ENCODE measurements at places on chromosomes 6 and 20.

- DNase-seq: no peak
Measured at GRCh38 chr20:38418509-38419204, 16.5 kb downstream of the SNHG17 start.

GRCh38 chr6:53440336-53440945 is 91.7 kb upstream of the ELOVL5 start:
- no peak for DNase-seq

GRCh38 chr6:3918469-3918868 is 69.3 kb downstream of the FAM50B start:
- DNase-seq: no peak

DNA sequence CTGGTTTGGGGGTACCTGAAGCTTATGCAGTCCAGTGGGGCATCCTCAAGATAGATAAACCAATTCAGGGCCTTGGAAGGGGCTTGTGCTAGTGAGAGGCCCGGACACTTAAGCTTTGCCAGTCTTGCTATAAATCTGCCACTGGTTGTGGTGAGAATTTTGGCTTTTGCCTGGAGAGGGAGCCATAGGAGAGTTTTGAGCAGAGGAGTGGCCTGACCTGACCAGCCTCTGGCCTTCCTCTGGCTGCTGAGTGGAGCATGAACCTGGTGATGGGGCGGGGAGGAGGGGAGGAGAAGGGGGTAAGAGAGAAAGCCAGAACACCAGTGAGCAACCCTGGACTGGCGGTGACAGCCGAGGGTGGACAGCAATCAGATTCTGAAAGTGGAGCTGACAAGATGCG is 7.1 kb downstream of the TMEM74B start:
- DNase-seq: no peak

- no peak for DNase-seq
Measured at GRCh38 chr6:88683734-88684133, 279.7 kb downstream of the RNGTT start.

DNA sequence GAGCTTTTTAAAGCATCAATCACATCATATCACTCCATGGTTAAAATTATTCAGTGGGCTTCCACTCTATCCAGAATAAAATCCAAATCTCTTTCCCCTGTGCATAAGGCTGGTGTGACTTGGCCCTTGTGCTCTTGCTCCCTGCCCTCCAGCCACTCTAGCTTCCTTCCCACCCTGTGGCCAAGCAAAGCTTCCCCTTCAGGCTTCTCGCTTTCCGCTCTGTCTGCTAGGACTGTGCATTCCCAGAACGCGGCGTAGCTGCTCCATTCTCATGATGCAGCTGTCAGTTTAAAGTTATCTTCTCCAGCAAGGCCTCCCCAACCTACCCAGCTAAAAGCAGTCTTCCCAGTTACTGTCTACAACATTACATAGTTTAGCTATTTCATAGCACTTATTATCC is 19.4 kb upstream of the KCNK16 start:
- DNase-seq: no peak

DNA sequence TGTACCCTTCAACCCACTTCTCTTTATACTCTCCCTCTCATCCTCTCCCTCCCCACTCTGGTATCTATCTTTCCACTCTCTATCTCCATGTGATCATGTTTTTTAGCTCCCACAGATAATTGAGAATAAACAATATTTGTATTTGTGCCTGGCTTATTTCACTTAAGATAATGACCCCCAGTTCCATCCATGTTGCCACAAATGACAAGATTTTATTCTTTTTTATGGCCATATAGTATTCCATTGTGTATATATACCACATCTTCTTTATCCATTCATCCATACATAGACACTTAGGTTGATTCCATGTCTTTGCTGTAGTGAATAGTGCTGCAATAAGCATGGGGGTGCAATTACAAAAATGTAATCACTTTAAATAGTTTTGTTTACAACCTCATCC is 62.3 kb downstream of the LY86 start:
- no peak for DNase-seq

DNA sequence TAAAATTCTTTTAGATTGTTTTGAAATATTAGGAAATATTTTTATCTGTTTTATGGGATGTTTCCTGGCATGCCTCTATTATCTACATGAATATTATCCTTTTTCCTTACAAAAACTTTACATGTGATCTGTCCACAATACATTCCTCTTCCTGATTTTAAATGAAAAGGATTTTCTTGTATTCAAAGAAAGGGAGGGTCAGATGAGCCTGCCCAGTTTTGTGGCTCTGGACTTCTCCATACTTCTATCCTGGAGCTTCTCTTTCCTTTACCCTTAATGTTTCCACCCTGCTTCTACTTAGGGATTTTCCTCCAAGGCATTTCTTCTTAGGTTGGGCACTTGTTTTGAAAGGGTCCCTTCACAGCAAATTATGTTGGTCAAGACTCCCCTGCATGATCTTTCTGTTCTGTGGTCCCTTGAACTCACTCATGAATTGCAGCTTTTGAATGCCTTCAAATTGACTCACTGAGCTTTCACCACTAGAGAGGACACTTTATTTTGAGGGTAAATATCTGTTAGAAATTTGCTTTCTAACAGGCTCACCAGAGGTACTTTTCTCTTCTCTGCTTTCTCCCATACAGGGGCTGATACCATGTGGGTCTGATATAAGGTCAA is 104.9 kb downstream of the CENPW start:
- no peak for DNase-seq

DNA sequence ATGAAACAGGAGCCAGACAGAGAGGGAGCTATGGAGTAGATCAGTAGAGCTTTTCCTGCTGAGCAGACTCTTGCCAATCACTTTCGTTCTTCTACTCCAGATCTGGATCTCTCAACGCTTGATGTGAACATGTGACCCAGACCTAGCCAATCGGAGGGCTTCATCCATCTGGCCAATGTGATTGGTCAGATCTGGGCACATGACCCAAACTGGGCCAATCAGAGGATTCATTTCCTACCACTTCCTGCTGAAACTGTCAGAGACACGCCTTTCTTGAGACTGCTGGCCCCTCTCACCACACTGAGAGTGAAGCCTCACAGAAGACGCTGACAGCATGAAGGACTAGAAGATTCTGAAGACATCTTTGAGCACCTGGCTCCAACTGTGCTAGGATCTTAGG is 44.2 kb upstream of the ZMYND8 start:
- no peak for DNase-seq

DNA sequence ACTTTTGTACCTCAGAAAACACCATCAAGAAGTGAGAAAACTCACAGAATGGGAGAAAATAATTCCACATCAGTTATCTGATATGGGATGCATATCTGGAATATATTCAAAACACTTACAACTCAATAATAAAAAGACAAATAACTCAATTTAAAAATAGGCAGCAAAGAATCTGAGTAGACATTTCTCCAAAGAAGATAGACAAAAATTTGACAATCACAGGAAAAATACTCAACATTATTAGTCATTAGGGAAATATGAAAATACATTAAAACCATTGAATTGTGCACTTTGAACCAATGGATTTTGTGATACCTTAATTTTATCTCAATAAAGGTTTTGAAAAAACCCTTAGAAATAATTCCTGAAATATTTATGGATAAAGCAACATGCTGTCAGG is 36.9 kb upstream of the STMND1 start:
- no peak for DNase-seq

DNA sequence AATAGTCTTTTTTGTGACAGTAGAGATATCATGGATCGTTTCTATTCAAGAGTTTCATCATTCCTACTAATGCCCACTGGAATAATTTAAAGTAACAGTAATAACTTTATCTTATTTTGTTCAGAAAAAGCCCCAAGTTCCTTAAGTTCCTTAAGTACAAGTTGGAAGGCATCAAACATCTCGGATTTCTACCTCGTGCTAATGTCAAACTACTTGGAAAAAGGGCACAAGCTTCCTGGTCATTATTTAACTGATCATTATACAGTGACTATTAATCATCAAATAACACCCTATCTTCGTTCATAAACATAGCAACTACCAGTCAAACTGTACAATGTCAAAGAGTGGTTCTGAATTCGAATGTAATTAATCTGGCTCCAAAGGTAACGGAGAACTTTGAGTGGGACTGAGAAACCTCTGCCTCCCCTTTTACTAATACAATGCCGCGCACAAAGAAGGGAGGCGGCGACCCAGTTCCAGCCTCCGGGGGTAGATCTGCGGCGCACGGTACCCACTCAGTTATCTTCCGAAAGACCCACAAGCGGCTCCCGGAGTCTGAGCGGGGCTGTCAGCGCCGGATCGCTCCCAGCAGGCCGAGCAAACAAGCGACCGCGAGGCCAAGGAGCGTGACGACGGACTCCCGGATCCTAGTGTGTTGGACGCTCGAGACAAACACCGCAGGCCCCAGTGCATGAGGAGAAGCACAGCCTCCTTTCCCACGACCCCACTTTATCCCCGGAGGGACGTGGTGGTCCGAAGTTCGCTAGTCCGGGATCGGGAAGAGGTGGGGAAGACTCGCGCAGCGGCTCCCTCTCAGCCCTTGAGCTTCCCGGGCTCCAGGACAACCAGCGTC is 716 bp downstream of the SHPRH start:
- no peak for DNase-seq

GRCh38 chr6:53373638-53374037 is 24.9 kb upstream of the ELOVL5 start:
- no peak for DNase-seq

DNA sequence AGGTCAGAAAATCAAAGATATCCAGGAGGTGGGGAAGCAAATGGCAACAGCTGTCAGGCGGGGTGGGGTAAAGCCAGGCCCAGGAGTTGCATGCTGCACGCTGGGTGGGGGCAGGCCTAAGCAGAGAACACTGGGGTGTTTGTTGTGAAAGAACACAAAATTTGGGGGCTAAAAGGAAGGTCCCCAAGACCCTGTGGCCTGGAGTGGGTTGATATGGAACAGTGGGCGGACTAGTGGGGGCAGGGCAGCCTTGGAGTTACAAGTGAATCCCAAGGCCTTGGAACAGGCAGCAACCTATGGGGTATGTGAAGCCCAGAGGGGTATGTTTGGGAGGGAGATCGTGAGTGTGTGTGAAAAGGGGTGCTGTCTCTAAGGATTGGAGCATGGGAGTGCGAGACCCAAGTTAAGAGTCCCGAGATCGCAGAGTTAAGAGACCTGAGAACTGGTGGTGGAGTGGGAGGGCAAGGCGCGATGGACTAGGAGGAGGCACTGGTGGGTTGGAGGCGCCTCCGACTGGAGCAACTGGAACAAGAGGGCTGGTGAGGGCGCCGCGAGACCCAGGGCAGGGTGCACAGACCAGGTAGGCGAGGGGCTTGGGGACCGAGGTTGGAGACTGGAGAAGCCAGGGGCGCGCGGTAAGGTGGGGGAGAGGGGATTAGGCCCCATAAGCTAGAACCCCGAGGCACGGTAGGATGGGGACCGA is 658 bp downstream of the CUL7 start:
- DNase-seq: no peak

Measured in fibroblast of skin of left quadriceps (primary cell).